ENCODE measurements at places on chromosomes 1 and 21.
A peak's percentile ranks its signal among the peaks of the same experiment; 100 is the strongest.

- DNase-seq: no peak
These were observed 9.4 kb upstream of the NHLH1 start for GRCh38 chr1:160357286-160358002.

DNA sequence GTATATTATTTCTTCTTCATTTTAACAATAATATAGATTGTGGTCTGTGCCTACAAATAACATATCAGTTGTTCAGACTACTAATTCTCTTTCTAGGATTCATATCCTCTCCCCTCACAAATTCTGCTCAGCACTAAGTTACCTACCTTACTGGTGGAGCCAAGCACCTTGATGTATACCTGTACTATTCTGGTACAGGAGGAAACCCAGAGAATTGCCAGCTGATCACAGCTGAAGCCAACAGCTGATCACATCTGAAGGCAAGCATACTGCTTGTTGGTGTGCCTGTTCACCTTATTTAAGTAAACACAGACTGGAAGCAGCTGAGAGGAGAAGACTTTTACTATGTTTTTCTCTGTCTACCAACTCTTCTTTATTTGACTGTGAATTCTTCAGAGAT lies 101.8 kb downstream of the PBX1 start:
- DNase-seq: no peak

DNA sequence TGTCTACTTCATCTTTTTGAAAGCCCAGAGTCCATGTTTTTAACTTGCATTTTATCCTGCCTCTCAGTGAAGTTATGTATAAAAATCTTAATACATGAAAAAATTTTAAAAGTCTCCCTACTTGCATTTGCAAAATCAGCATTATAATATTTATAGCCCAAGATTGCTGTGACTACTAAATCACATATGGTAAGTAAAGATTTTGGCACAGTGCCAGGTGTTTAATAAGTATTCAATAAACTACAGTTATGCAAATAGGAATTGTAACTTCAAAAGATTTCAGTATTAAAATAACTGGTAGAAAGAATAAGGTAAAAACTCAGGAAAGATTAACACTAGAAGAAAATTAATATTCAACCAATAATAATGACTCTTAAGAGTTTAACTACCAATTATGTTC lies 641.7 kb downstream of the LRRIQ3 start:
- DNase-seq: no peak

DNA sequence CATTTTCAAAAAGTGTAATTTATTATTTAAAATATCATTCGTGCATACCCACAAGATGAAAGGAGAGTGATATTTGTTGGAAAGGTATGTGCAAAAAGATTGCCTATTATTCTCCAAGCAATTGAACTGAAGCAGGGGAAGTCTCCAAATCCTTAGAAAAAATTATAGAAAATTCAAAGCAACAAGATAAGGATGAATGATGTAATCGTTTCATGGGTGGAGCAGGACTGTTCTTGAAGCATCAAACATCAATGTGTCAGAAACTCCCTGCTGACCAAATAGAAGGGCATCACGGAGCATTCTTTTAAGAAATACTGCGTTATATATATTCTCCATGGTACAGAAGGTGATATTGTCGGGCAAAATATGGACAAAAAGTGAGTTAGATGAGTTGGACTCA lies 87.9 kb upstream of the SPAG17 start:
- no peak for DNase-seq

DNA sequence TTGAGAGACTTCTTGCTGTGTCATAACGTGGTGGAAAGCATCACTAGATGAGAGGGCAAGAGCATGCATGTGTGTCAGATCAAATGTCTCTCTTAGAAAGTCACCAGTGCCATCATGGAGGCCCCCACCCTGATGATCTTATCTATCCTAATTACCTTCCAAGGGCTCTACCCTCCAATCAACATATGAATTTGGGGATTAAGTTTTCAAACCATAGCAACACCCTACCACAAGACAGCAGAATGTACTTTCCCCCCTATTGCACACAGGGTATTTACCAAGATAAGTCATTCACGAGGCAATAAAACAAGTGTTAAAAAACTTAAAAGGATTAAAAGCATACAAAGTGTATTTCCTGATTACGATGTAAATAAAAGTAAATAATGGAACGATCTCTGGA lies 515.6 kb downstream of the LMO4 start:
- no peak for DNase-seq

- no peak for DNase-seq
These were observed 3.0 kb downstream of the APP start for GRCh38 chr21:26167593-26167992.

- no peak for DNase-seq
These were observed 187.0 kb upstream of the USP24 start for GRCh38 chr1:55402142-55402541.

GRCh38 chr1:247487057-247487456 lies 29.2 kb upstream of the OR2B11 start:
- DNase-seq: peak; percentile 23

Data from neuronal stem cell (in vitro differentiated cells).